ENCODE measurements at places on chromosomes 3 and 15.

- no peak for DNase-seq
Measured at GRCh38 chr3:182913889-182914288, 66.4 kb downstream of the DCUN1D1 start.

DNA sequence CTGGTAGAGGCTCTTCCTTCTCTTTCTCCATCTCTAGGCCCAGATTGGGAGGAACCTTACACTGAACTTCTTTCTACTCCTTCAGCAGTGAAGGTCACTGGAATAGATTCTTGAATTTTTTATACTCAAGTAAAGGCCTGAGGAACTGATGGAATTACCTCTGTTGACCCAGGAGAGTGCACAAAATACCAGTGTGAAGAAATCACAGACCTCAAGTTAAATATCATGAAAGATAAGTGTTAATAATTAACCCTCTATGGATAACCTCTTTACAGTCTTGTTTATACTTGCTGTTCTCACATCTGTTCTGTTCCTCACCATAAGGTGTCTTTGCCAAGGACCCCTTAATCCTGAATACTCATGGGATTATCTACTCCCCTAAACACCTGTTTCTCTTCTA, 244.4 kb upstream of the STAC start:
- DNase-seq = no peak

- no peak for DNase-seq
Measured at GRCh38 chr3:60269377-60269776, 981.9 kb downstream of the FHIT start.

DNA sequence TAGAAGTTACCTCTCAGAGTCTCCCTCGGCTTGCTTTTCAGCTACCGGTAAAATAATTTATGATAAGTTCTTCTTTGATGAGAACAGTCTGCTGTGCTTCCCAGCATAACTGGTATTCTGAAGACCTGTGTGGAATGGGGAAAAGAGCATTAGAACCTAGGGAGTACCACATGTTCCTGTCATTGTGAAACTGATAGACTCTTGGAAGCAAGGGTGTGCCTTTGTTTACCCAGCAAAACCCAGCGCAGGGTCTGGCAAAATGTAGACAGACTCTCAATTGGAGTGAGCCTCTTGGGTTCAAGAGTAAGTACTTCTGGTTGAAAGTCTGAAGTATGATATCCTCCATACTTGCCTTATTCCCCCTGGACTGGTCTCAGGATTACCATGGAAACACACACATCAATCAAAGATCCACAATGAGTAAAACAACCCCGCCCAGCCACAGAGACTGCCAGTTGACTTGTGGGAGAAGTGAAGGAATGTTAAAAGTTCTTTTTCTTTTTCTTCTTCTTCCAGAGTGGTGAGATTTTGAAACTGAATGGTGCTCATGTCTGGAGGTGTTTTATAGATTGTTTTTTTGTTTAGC, 652.4 kb upstream of the NAALADL2 start:
- no peak for DNase-seq

GRCh38 chr3:146071632-146072031, 89.4 kb downstream of the PLOD2 start:
- no peak for DNase-seq

DNA sequence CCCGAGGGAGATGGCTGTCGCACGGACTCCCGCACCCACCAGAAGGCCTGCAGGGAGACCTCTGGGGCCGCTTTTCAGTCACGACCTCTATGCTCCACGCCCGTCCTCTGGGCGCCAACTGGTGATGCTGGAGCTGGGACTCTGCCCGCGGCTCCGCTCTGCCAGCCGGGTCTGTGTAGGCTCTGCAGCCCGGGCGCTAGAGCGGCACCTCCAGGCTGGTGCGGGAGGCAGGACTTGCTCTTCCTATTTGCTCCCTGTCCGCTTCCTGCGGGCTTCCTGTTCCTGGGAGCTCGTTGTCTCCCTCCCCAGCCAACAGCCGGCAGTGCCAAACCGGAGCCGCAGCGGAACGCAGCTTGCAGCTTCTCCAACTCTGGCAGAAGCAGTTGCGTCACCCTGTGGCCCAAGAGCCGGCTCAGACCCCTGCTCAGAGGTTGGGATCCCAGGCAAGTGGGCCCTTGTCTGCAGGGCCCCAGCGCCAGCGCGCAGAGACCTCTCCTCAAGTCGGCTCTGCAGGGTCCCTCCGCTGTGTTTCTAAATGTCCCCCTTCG, 285.9 kb downstream of the XXYLT1 start:
- no peak for DNase-seq

- no peak for DNase-seq
Measured at GRCh38 chr3:190089711-190090110, 31.0 kb downstream of the P3H2 start.

DNA sequence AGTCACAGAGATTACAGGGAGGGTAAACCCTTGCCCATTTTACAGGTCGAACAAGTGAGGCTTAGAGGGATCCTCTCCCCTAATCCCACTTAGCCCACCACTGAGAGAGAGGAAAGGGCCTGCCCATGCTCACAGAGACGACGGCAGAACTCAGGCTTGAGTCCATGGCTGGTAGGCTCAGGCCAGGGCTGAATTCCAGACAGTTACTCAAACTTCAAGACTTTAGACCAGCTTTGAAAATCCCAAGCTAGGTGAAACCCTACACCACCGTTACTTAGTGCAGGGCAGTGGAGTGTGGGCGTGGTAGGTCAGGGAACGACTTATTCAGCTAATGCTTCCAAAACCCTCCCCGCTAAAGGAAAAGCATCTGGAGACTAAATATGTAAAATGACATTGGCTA, 16.4 kb downstream of the GRIP2 start:
- DNase-seq = no peak

- DNase-seq = no peak
Measured at GRCh38 chr3:151845306-151845905, 28.0 kb upstream of the SUCNR1 start.

DNA sequence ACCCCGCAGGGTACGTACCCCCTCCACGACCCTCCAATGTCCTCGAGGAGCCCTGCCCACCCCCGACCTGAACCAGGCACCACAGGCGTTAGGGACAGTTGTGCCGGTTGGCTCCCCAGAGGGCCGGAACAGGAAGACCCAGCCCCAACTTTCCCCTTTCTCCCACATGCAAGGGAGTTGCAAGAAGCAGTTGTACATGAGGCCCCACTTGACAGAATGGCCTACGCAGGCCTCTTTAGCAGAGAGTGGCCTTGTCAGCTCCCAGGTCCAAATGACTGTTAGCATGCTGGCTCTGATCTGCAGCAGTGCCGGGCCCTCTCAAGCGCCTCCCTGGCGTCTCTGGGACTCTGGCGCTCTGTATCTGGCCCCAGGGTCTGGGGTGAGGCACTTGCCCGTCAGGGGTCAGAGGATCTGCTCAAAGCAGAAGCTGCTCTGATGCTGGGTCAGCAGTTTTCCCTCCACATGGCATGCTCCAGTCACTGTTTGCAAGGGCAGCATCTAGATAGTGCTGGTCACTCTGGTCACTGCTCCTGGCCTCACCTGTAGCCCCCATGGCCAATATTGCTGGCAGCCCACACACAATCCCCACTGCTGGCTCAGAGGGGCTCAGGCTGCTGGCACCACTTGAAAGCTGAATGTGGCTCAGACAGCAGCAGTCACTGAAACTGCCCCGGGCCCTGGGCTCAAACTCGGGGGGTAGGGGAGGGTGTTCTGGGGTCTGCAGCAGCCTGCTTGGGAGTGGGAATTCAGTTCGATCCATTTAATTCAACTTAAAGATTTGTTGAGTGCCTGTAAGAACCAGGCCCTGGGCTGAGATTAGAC, 254.5 kb downstream of the FAM43A start:
- DNase-seq = no peak

Measured in activated CD4-positive, alpha-beta T cell treated with anti-CD3 and anti-CD28 coated beads, Interleukin-2, amount 50 U/mL, for 1 hour (primary cell).